LHCN-M2 (cell line): ENCODE measurements at places on chromosomes 3 and 15. TPM values are rescaled to one million over a fixed set of nuclear protein-coding genes. Genes with fewer than 3 reads are reported as not detected.

Gene TMEM108
- total RNA-seq: 5.8 and 9.4 TPM in 2 replicates

Gene FBXO40
- not detected in 2 replicates for total RNA-seq

Gene SPRED1
- total RNA-seq: 46.1 and 48.4 TPM in 2 replicates

Gene SLC24A5
- total RNA-seq: not detected in 2 replicates

Gene ZNF660
- total RNA-seq: 2.9 and 4.0 TPM in 2 replicates

Gene DPP8
- 27.0 and 27.7 TPM in 2 replicates for total RNA-seq

Gene SLC38A3
- 1.1 TPM in 1 of 2 replicates, not detected in the other for total RNA-seq

Gene GPR27
- not detected in 2 replicates for total RNA-seq

Gene AGTR1
- total RNA-seq: 5.1 and 6.4 TPM in 2 replicates

Gene MAP3K13
- total RNA-seq: 18.0 and 18.6 TPM in 2 replicates

Gene GMPS
- total RNA-seq: 73.2 and 84.3 TPM in 2 replicates

Gene CLSTN2
- total RNA-seq: 0.13 and 0.17 TPM in 2 replicates

Gene CKMT1A
- total RNA-seq: not detected in 2 replicates

Gene ALDH1A2
- total RNA-seq: 0.46 and 0.77 TPM in 2 replicates

Gene MESP1
- 0.17 TPM in 1 of 2 replicates, not detected in the other for total RNA-seq

Gene DCUN1D1
- total RNA-seq: 25.0 and 26.2 TPM in 2 replicates

Gene CCDC9B
- total RNA-seq: 9.8 and 12.1 TPM in 2 replicates

Gene SPPL2A
- 160 and 245 TPM in 2 replicates for total RNA-seq

Gene MESP2
- total RNA-seq: 0.06 and 0.45 TPM in 2 replicates

Gene GRM2
- total RNA-seq: 0.06 TPM in 1 of 2 replicates, not detected in the other

Gene KLHL40
- total RNA-seq: 0.06 TPM in 1 of 2 replicates, not detected in the other

Gene CIDEC
- total RNA-seq: not detected in 2 replicates

Gene TAMM41
- 9.2 and 11.4 TPM in 2 replicates for total RNA-seq

Gene PLA2G4D
- total RNA-seq: not detected in 2 replicates

Gene CHST13
- total RNA-seq: not detected in 2 replicates

Gene C2CD4A
- not detected in 2 replicates for total RNA-seq

Gene KBTBD13
- total RNA-seq: not detected in 2 replicates

Gene PLA1A
- 0.13 TPM in 1 of 2 replicates, not detected in the other for total RNA-seq

Gene AADAC
- total RNA-seq: not detected in 2 replicates

Gene MKRN2OS
- not detected in 2 replicates for total RNA-seq

Gene IL17RD
- 0.51 and 0.92 TPM in 2 replicates for total RNA-seq

Gene LRRC3B
- total RNA-seq: not detected in 2 replicates

Gene SHC4
- total RNA-seq: 2.1 and 2.4 TPM in 2 replicates

Gene LARP6
- 43.6 and 45.0 TPM in 2 replicates for total RNA-seq

Gene ACTRT3
- 6.1 and 6.5 TPM in 2 replicates for total RNA-seq

Gene IMPG2
- 0.19 and 0.23 TPM in 2 replicates for total RNA-seq

Gene RTP3
- total RNA-seq: not detected in 2 replicates

Gene CATSPER2
- 0.29 and 0.58 TPM in 2 replicates for total RNA-seq

Gene ARGFX
- not detected in 2 replicates for total RNA-seq

Gene FBLN2
- total RNA-seq: 0.06 and 0.19 TPM in 2 replicates

Gene NMNAT3
- not detected in 2 replicates for total RNA-seq

Gene LSMEM2
- total RNA-seq: not detected in 2 replicates

Gene KNSTRN
- total RNA-seq: 121 and 125 TPM in 2 replicates

Gene TTC14
- total RNA-seq: 16.3 and 16.8 TPM in 2 replicates

Gene EIF4A2
- 493 and 693 TPM in 2 replicates for total RNA-seq

Gene CTXN2
- total RNA-seq: not detected in 2 replicates

Gene BSN
- total RNA-seq: 0.13 and 0.17 TPM in 2 replicates
